Activated CD8-positive, alpha-beta memory T cell treated with anti-CD3 and anti-CD28 coated beads for 48 hours (primary cell): ENCODE measurements at places on chromosomes 7 and 10.
A peak's percentile ranks its signal among the peaks of the same experiment; 100 is the strongest.

DNA sequence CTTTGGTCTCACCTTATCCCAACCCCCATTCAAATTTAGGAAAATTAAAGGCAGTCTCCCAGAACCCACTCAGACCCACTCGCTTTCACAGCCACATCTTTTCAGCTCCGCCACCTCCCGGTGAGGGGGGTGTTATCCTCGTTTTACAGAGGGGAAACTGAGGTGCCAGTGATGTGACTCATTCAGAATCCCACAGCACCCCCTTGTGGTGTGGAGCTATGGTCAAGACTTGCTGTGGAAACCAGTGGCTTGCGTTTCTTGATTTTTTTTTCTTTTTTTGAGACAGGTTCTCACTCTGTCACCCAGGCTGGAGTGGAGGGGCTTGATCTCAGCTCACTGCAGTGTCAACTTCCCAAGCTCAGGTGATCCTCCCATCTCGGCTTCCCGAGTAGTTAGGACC is 27.6 kb downstream of the SLC35G1 start:
- DNase-seq, result no peak

DNA sequence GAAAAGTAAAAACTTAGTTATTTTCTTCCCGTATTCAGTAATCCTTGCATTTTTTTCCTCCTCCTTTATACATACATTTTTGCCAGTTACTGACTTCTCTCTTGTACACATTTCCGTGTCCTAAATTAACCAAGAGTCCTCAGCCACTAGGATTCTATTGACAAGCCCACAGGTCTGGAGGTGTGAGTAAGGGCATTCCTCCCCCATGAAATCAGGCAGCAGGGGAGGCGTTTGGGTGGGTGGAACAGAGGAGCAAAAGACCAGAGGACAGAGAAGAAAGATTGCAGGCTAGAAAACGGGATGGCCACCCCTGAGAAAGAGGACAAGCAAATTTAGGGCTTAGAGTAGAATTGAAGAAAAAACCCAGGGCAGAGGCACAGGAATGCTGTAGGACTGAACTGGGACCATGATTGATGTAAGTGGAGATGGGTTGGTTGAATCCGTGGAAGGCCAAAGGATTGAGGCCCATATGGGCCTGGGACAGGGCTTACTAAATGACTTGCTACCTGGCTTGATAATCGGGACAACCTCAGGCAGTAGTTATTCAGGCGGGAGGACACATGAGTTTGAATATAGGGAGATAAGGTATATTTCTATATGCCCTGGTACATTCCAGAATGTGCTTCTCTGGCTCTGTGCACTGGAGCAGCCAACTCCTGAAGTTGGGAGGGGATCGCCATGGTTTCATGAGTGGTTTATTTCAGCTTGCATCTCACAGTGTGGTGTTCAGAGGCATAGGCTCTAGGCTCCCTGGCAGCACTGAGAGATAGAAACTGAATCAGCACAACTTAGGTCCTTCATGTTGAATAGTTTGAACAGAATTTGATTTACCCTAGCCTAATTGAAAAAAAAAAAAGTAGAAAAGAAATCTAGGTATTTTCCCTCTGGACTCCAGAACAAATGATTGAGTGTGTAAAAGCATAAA is 28.0 kb downstream of the IKZF1 start:
- DNase-seq, result no peak

- DNase-seq, result no peak
Observed at GRCh38 chr7:21086688-21087087, 300.0 kb upstream of the SP8 start.

- no peak for DNase-seq
Observed at GRCh38 chr10:103445767-103446567, 6.2 kb downstream of the CALHM2 start.

- DNase-seq, result no peak
Observed at GRCh38 chr7:73308074-73308664, 457 bp downstream of the NSUN5 start.

DNA sequence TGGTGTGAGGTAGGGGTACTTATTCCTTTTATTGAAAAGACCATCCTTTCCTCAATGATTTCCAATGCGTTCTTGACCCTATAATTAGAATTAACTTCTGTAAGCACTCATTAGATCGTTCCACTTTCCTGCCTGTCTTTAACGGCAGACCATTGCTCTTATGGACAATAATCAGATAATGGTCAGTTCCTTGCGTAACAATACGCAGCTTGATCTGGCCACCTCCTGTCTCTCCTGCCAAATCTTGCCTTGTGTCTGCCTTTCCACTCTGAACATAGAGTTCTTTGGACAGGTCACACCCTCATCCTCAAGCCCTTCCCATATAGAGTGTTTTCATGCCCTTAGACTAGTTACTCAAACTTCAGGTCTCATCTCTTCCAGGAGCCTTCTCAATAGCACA is 2.4 kb upstream of the WIPI2 start:
- no peak for DNase-seq

DNA sequence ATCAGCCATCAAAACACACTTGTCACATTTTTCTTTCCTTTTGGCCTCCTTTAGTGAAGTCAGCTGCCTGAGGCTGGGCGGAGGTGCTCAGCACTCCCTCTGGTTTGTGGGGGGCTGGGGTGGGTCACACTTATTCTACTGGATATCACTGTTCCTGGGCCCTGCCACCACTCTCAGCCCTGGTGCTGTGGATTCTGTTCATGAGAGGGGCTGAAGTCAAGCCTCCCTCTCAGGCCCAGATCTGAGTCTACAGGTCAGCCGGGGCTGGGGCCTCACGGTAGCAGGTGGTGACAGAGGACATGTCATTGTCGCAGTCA is 180.8 kb upstream of the TNS3 start:
- no peak for DNase-seq

GRCh38 chr7:106075937-106076336 is 36.2 kb downstream of the SYPL1 start:
- no peak for DNase-seq

- no peak for DNase-seq
Observed at GRCh38 chr10:44379907-44380306, 5.0 kb downstream of the CXCL12 start.

GRCh38 chr10:129833468-129833950 is 130.6 kb downstream of the EBF3 start:
- no peak for DNase-seq

DNA sequence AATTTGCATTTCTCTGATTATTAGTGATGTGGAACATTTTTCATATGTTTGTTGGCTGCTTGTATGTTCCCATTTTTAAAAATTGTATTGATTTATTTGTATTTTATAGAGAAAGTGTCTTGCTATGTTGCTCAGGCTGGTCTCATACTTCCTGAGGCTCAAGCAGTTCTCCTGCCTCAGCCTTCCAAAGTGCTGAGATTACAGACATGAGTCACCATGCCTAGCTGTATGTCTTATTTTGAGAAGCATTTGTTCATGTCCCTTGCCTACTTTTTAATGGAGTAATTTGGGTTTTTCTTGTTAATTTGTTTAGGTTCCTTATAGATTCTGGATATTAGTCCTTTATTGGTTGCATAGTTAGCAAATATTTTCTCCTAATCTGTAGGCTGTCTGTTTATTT is 214.2 kb upstream of the KAT6B start:
- no peak for DNase-seq

DNA sequence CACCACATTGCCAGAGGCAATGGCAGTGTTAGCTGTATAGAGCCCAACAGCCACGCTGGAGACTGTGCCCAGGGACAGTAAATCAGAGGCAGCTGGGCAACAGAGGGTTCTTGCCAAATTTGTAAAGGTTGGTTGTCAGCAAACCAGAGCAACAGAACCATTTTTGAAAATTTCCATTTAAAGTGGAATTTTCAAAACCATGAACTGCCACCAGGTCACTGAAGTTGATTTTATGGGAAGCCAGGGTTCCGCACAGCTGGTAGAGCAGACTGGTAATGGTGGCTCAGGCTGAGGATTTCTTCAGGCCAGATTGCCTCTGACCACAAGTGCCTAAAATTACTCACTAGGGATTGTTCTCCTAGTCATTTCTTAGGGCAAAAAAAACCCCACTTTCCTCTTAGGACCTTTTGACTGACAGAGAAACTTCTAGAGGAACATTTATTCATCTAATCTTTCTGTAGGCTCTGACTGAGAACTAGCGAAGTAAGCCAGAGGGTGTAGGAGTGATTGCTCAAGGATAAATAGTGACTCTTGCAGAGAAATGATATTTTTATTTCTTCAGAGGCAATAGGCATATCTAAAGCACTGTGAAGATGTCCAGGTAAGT is 342.4 kb downstream of the BBS9 start:
- DNase-seq, result no peak

- no peak for DNase-seq
Observed at GRCh38 chr7:80183900-80184685, 49.5 kb downstream of the GNAI1 start.

GRCh38 chr10:69318867-69319727 is 40.8 kb downstream of the HK1 start:
- DNase-seq, result peak; percentile 44

DNA sequence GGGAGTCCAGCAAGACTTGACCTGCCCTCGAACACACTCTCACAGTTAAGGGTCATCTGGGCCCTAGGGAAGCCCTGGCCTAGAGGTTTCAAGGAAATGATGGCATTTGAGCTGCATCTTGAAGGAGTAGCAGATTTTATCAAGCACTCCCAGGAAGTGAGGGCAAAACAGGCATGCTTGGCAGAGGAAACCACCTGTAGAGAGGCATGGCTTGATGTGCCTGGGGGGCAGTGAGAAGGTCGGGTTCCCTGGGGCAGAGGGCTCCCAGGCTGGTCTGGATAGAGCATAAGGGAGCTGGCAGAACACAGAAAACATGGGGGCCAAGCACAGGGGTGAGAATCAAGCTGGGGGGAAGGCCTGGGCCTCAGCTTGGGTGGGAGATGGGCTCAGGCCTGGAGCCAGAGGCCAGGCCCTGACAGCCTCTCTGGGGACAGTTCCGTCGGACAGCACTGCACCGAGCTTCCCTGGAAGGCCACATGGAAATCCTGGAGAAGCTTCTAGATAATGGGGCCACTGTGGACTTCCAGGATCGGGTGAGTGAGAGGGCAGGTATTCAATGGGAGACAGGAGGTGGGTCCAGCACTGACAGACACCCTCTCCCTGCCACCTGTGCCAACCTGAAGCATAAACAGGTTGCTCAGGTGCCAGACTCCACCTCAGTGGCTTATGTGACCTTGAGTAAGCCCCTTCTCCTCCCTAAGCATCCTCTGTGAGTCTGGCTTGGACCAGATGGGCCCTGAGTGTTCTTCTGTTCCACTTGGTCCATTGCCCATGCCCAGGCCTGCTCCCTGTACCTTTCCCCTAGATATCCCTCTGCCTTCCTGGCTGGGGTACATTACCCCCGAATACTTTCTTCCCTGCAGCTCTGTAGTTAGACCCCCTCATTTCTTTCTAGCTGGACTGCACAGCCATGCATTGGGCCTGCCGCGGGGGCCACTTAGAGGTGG is 3.5 kb upstream of the HOGA1 start:
- DNase-seq, result no peak

DNA sequence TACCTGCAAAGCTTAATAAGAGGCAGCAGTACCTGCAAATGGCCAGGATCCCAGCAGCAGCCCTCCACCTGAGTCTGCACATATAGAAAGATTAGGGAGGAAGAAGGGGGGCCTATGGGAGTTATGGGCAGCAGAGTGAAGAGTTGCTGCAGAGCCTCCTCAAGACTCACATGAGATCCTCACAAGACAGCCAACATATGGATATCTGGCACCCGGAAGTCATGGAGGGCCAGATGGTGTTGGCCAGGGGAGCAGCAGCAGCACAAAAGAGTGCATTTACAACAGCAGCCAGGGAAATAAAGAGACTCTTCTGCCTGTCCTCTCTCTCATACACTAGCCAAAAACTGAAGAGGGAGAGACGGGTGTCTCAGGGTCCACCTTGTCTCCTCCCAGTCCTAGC is 4.0 kb upstream of the TAS2R40 start:
- DNase-seq, result no peak

- DNase-seq, result no peak
Observed at GRCh38 chr7:34070511-34071323, 165.4 kb downstream of the BMPER start.

DNA sequence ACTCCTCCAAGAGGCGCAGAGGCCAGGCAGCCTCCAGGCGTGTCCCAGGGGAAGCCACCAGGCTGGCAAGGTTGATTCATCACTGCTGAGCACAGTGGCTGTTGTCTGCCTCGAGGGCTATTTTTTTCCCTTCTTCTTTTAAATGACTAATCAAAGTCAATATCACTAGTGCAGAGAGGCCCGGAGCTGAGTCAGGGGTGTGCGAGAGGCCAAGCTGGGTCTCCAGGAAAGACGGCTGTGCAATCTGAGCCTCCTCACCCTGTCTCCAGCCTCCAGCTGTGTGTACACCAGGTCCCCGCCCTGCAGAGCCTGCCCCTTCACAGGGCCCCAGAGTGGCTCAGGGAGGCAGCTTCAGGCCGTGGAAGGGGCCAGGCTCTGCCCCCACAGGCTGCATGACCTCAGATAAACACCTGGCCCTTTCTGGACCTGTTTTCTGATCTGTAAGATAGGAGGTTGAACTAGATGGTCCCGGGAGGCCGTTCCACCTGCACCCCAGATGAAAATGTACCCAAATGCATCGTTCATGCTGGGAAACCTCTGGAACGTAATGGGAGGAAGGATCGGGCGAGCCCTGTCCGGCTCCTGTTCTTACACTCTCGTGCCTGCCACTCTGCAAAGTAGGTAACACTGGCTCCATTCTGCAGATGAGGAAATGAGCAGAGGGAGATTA is 3.7 kb downstream of the STX1A start:
- DNase-seq, result no peak

GRCh38 chr10:63265683-63266235 is 132.6 kb downstream of the NRBF2 start:
- DNase-seq, result no peak

- no peak for DNase-seq
Observed at GRCh38 chr10:101827919-101828600, 9.8 kb upstream of the OGA start.

DNA sequence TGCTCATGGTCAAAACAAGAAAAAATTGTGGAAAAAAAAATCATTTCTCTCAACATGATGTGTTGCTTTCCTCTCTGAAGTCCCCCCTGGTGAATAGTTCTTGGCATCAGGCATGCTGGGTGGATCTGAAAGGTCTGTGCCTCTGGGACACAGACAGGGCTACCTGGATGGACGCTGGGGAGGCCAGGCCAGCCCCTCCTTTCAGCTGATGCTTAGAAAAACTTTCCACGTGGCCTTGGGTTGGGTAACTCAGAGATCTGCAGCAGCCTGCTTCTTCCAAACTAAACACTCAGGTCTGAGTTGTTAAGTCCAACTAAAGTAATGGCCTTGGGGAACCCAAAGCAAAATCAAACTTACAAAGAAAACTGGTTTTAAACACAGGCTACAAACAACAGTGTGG is 113.0 kb downstream of the CCDC3 start:
- no peak for DNase-seq

DNA sequence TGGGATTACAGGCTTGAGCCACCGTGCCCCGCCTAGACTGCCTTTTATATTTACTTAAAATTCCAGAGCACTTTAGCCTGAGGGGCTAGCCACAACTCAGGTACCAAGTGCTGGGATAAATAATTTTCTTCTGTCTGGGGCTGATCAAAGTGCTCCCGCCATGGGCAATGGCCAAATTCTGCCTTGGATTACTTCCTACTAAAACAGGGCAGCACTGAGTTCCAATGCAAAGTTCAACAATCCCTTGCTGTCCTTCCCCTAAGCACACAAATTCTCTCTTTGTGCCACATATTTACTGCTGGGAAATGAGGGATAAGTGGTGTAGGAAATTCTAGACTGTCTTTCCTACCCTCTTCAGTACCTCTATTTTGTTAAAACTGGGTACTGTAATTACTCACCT is 34.4 kb upstream of the ZNF92 start:
- no peak for DNase-seq
